ENCODE measurements at places on chromosomes 7 and 10.

GRCh38 chr7:155507576-155507975 is 38.8 kb downstream of the CNPY1 start:
- DNase-seq = no peak

- DNase-seq = no peak
Measured at GRCh38 chr10:28849821-28850220, 172.5 kb downstream of the BAMBI start.

DNA sequence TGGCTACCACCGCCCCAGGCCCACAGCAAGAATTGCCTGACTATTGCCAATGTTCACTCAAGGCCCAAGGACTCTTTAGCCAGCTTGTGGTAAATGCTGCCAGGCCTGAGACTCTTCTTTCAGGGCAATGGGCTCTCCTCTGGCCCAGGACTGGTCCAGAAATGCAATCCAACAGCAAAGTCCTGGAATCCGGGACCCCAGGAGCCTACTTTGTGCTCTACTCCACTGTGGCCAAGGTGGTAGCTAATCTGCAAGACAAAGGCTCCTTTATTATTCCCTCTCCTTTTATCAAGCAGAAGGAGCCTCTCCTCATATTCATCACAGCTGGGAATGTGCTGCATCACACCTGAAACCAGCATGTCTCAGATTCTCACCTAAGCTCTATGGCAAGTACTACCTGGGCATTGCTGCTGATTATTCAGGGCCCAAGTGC is 107.6 kb upstream of the PRSS58 start:
- no peak for DNase-seq

- no peak for DNase-seq
Measured at GRCh38 chr10:22606164-22606614, 108.2 kb downstream of the PIP4K2A start.

DNA sequence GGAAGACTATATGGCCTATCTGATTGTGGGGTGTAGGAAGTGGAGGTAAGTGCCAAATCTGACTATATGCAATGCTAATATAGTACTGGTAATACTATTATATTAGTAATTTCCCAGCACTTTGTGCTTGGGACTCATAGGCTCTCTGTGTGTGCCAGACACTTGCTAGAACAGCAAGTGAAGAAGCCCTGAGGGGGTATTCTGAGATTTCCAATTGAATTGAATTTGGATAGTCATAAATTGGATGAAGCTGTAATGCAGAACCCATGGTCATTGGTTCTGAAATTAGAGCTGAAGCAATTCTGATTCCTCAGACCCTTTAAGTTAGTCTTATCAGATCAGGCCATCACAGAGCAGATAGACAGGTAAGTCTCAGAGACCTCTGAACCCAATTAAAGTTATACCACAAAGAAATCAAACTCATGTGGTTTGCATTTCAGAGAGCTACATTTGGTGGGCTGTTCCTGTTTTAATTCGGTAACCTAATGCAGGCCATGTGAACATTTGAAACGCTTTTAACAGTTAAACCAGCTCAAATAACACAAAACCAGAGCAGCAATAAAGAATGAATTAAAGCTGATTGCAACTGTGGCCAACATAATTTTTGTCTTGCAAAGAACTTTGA is 179.5 kb downstream of the CREB5 start:
- no peak for DNase-seq

DNA sequence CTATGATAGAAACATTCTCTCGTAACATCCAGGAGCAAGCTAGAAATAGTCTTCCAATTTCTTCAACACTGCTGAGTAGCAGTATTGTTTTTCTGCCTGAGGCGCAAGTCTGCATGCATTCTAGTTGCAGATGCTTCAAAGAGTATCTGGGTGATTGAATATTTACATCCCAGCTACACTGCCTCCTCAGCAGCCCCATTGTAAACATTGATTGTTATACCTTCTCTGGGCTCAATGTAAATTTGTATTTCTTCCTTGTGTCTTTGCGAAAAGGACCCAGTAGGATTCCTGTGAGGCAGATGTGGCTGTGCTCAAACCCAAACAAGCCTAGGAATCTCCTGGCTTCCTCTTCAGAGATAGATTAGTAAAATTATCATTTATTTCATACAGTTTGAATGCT is 320.7 kb downstream of the CDC14C start:
- DNase-seq = no peak

GRCh38 chr10:44969854-44970253 is 8.8 kb downstream of the DEPP1 start:
- no peak for DNase-seq

DNA sequence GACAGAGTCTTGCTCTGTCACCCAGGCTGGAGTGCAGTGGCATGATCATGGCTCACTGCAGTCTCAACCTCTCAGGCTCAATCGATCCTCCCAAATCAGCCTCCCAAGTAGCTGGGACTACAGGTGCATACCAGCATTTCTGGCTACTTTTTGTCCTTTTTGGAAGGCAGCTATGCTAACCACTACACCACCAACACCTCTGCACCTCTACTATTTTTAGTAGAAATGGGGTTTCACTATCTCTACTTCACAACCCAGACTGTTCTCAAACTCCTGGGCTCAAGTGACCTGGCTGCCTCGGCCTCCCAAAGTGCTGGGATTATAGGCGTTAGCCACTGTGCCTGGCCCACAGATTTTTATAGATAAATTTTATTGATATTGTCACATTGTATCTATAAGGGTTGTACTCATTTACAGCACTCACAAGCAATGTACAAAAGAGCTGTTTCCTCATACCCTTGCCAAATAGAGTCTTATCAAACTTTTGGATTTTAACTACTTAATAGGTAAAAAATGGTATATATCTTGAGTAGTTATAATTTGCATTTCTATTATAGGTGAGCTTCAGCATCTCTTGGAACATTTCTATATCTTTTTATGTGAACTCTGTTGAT is 23.7 kb downstream of the PRR15 start:
- no peak for DNase-seq

- no peak for DNase-seq
Measured at GRCh38 chr7:110835218-110835617, 255.7 kb upstream of the LRRN3 start.

DNA sequence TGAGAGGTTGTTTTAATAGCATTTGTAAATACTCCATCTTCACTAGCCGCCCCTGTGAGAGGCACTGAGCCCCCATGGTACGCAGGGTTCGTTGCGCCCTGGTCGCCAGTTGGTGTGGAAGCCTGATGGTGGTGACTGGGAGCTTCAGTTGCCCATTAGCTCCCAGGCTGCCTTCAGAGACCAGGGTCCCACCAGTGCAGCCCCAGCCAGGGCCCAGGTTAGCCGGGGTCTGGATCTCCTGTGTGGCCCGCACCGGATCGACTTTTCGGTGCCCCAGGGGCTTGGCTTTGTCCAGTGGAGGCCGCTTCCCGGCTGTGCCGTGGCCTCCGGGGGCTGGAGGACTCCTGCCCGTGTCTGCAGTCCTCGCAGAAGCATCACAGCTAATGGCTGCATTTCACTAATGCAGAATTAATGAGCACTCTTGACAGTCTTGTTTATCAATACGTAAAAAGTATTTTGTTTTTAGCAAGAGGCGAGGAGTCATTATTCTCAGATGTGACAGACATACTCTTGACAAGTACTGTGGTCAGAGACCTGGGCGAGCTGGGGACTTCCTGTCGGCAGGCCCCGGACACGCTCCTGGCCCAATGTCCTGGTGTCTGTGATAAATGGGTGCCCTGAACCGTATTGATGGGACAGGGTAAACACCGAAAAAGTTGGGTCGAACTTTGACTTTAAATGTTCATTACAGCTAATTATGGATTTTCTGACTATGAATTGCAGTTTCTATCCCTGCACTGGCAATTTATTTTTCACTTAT is 99.8 kb downstream of the NKX6-2 start:
- no peak for DNase-seq

DNA sequence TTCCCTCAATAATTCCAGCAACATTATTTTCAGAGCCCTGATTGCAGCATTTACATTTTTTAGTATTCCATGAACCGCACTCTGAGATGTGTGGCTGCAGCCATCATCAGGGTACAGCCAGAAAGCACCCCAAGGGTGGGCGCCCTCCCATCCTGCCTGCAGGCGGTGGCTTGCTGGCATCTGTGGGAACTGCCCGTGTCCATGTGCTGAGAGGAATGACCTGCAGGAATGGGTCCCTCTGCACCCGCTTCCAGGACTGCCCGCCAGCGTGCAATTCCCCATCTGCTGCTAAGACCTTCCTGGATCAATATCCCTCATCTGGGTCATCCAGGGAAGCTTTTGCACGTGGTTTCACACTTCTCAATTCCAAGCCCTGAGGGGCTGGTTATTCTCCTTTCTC is 32.8 kb upstream of the NUB1 start:
- DNase-seq = no peak

DNA sequence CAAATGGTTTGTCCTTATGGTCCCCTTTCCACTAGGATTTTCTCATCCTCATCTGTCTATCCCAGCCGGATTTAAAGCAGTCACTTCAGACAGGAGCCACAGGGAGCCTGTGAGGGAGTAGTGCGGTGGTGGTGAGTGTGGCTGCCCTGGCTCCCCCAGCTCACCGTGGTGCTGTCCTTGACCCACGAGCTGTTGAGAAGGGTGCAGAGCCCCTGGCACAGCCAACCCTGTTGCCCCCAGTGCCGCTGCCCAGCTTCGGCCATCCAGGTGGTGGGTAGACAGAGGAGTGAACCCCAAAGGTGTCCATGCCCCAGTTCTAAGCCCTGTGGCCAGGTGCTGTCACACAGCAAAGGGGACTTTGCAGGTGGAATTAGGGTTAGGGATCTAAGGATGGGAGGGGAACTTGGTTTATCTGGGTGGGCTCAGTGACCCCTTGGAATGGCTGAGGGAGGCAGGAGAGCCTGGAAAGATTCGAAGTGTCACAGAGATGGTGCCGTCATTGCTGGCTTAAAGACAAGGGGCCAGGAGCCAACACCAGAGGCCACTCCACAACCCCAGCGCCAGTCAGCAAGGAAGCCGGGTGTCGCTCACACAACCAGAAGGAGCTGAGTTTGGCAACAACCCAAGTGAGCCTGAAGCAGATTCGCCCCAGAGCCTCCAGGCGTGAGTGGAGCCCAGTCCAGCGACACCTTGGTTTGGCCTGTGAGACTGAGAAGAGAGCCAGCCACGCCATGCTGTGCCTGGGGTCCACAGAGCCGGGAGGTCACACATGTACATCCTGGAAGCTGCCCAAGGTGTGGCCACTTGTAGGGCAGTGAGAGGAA is 142.4 kb downstream of the ADCY1 start:
- no peak for DNase-seq

DNA sequence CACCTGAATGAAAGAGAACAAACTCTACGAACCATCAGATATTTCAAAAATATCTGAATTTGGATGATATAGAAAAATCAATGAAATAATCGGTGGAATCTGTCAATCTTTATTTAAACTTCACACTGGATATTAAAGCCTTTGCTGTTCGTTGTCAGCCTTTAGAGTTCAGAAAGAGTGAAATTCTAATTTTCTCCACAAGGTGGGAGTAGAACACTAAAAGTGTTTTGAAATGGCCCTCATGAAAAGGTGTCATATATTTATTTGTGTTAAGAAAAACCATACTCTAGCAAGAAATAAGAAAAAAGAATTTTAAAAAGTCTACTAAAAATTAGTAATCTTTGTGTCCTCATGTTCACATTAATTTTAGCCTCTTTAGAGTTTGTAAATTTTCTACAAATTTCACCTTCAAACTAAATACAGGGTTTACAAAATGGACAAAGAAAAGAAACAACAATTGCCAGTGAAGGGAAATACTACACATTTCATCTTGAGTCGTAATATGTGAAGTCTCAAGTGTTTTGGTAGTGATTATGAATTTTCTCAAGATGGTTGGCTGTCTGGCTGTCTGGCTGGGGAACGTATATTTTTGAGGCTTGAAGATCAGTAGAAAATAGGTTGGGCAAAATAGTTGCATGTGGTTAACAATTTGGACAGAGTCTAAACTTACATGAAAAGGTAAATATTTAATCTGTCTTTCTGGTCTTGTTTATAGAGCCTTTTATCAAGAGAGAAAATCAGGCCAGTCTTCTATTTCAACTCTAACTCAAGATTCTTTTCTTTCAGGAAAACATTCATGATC is 43.7 kb downstream of the DNAJB9 start:
- no peak for DNase-seq

- no peak for DNase-seq
Measured at GRCh38 chr7:4260867-4261600, 421.1 kb upstream of the FOXK1 start.

DNA sequence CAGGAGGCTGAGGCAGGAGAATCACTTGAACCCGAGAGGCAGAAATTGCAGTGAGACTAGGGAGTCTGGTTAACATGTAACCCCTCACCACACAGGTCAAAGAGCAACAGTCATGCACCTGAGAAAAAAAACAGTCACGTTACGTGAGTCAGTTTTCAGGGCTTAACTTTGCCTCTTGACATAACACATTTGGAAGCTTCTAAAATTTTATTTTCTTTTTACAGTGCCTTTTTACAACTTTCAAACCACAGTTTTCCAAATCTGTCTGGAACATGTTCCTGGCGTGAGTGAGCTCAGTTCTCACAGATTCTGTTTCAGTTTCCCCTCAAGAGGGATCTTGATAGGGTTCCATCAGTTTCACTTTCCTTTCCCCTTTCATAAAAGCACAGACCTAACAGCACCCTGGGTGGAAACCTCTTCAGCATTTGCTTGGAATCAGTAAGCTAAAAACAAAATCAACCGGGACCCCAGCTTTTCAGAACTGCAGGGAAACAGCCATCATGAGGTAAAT is 4.4 kb downstream of the IFIT3 start:
- DNase-seq = no peak

- DNase-seq = no peak
Measured at GRCh38 chr10:131490991-131491594, 179.6 kb upstream of the TCERG1L start.

- DNase-seq = no peak
Measured at GRCh38 chr7:24851786-24852185, 94.5 kb upstream of the GSDME start.

GRCh38 chr7:105365541-105366534 is 22.9 kb downstream of the SRPK2 start:
- DNase-seq = no peak

DNA sequence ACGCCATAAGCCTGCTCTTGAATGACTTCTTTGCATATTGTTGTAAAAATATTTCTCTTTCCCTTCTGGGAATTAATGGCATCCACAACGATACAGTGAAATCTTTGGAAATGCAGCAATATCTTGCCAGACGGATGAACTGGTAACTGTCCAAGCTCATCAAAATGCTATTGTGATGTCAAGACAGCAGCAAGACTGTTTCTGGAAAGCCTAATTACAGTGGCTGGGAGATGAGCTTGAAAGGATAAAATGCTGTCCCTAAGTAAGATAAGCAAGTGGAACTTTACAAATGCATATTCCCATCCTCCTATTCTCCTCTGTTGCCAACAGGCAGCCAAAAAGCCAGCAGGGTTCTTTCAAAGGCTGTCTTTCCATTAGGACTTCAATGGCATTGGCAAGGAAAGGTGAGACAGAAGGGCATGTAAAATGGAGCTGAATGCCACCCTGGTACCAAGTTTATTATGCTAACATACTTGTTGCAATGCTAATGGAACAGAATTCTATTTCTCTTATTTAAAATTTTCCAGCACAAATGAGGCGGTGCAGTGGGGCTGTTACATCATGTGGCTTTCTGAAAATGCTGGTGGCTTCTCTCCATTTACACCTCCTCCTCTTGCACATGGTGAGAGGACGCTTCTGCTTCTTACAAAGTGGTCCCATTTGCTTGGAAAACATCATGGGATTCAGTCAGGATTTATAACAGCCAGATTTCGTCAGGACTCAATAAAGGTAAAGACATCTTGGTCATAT is 178.3 kb upstream of the PTER start:
- DNase-seq = no peak

- no peak for DNase-seq
Measured at GRCh38 chr7:35865287-35865686, 64.4 kb downstream of the SEPTIN7 start.
